ENCODE measurements at places on chromosomes 7 and 10.

DNA sequence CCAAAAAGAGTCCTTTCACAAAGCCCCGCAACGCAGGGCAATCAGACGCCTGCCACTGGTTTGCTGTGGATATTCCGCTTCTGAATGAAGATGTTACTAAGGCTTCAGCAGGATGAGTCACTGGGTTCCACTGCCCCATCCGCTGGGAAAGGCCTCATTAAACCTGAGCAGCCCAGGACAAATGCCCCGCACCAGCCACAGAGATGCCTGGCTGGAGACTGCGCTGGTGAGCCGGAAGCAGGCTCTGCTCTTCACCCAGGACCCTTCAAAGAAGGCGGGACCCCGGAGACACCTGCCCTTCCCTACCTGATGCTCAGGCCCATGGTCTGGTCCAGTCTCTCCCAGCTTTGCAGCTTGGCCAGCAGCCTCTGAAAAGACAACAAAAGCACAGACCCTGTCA is 19.8 kb downstream of the MAD1L1 start:
- DNase-seq = no peak

- peak; percentile 21 for DNase-seq
These were observed 22.5 kb upstream of the TRIL start for GRCh38 chr7:28980451-28981160.

GRCh38 chr10:48701139-48701901 is 16.6 kb downstream of the WDFY4 start:
- no peak for DNase-seq

DNA sequence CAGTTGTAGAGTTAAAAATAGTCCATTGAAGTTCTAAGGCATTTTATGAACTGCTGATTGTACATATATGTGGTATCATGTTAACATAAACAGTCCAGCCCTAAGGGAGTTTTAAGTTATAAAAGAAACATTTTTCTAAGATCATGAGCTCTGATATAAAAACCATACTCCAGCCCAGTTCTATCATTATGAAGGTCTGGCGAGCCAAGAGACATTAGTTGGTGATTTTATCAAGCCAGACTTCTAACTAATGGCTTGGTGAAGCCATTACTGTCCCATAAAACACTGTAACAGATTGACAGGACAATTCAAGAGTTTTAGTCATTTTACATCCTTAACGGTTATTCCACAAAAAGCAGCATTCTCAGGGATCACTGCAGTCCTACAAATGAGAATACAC is 221.6 kb downstream of the RNLS start:
- no peak for DNase-seq

- DNase-seq = no peak
These were observed 121.5 kb upstream of the RNF32 start for GRCh38 chr7:156519070-156519469.

GRCh38 chr7:155456738-155457543 is 988 bp upstream of the EN2 start:
- DNase-seq = peak; percentile 63

GRCh38 chr7:40546616-40547501 is 412.1 kb downstream of the SUGCT start:
- no peak for DNase-seq

GRCh38 chr10:21497177-21497807 is 28.2 kb downstream of the SKIDA1 start:
- peak; percentile 82 for DNase-seq

DNA sequence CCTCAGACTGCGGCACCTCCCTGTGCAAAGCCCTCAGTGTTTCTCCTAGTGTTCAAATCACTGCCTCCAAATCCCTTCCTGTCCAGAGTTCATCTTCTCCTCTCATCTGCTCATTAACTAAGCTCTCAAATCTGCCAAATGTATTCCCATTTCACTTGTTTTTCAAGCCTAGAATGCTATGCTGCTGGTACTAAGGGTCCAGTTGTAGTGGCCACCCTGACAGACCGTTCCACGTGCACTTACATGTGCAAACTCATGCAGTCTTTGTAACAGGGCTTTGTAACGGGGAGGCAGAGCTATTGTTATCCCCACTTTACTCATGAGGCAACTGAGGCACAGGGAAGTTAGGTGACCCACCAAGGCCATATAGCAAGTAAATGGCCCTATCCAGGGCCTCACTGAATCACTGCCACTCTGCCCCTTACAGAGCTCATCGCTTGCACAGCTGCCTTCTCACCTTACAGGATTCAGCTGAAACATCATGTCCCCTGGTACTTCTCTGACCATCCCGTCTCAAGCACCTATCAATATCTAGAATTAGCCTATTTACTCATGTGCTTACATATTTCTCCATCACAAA is 153.0 kb upstream of the PDE1C start:
- no peak for DNase-seq

DNA sequence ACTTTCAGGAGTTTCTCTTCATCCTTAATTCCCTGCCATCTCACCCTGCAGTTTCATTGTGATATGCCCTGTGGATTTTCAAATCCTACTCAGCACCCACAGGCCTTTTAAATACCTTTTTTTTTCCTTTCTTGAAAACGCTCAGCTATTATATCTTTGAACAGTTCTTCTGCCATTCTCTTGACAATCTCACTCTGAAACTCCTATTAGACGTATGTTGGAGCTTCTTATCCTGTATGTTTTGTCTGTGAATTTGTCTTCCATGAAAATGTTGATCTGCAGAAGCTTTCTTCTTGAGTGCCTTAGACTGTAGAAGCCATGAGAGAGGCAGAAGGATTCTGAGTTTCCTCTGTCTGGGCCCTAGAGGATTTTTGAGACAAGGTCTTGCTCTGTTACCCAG is 18.9 kb upstream of the YAE1 start:
- no peak for DNase-seq

- no peak for DNase-seq
These were observed 24.7 kb upstream of the MTPAP start for GRCh38 chr10:30373596-30374327.

DNA sequence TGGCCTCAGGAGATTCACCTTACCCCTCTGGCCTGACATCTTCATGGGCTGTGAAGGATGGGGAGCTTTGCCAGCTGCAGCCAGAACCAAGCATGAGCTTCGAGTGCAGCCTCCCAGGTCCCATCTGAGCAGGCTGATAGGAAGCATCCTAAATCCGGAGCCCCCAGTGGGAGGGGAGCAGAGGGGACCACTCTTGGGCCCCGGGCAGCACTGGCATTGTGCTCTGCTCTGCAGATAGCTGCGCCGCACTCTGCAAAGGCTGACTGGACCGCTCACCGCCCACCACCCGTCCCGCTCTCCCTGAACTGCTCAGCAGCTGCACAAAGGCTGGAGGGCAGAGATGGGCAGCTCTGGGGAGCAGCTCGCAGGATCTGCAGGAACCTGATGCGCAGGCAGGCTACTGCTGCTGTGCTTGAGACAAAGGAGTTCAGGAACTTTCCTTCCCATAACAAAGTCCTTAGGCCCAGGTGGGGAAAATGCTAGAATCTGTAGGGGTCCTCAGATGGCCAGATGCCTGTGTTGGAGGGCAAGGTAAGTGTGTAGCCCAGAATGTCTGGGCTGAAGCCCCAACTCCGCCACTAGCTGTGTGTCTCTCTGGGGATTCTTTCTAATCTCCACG is 51.8 kb downstream of the ARHGAP22 start:
- no peak for DNase-seq

DNA sequence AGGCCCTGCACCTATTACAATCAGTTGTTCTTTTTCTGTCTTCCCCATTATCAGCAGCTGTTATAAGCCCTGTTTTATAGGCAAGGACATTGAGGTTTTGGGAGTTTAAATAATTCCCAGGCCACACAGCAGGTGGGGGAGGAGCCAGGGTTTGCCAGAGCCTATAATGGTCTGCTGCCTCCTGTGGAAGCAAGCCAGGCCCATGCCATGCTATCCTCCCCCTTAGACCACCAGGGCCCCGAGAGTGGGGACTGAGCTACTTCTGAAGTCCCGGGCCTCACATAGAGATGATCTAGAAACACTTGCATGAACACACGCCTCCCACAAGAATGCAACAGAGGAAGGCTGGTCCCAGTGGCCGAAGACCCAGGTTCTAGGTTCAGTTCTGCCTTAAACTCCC is 141.7 kb downstream of the SH3PXD2A start:
- DNase-seq = no peak

GRCh38 chr10:106355450-106355849 is 809.1 kb downstream of the SORCS1 start:
- peak; percentile 21 for DNase-seq

GRCh38 chr7:152851326-152851725 is 91.8 kb downstream of the ACTR3B start:
- DNase-seq = no peak

DNA sequence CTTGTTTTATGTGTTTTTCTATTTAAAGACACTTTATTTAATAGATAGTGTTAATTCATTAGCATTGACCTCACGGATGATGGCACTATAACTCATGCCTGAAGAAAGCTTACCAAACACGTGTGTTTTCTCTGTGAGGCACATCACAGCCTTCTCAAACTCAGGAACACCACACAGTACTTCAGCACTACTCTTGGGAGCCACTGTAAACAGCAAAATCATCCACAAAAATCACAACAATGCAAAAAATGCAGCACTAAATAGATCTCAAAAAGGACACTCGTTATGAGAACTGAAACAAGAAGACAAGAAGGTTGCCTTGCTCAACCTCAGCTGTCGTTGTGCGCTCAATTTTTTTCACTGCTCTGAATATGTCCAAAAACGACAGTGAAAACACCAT is 12.0 kb upstream of the PARP12 start:
- DNase-seq = no peak

DNA sequence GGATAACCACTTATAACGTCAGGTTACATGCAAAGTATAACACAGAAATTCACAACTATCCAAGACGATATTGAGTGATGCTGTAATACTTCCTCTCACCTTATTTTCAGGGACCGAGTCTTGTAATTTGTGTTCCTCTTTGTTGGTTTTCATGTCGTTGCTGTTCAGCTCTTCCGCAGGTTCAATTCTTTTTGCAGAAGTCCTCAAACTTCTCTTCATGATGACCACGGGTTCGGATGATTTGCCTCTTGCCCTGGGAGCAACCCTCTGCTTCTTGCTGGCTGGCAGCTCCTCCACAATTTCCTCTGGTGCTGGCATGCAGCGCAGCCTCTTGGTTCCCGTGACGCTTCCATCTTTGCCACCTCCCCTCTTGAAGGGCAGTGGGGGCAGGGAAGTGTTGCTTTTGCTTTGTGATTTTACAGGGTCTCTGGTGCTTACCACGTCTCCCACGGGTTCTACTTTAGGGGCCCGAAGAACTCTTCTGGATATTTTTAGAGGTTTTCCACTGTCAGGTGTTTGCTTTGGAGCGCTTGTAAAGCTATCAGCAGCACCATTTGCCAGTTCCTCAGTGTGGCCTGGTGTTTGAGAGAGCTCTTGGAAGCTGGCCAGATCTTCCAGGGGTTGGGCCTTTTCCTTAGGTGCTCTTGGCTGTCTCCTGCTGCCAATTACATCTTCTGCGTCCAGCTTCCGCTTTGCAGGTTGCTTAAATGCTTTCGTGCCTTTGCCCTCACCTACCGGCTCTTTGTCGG is 23.6 kb downstream of the MKI67 start:
- no peak for DNase-seq

DNA sequence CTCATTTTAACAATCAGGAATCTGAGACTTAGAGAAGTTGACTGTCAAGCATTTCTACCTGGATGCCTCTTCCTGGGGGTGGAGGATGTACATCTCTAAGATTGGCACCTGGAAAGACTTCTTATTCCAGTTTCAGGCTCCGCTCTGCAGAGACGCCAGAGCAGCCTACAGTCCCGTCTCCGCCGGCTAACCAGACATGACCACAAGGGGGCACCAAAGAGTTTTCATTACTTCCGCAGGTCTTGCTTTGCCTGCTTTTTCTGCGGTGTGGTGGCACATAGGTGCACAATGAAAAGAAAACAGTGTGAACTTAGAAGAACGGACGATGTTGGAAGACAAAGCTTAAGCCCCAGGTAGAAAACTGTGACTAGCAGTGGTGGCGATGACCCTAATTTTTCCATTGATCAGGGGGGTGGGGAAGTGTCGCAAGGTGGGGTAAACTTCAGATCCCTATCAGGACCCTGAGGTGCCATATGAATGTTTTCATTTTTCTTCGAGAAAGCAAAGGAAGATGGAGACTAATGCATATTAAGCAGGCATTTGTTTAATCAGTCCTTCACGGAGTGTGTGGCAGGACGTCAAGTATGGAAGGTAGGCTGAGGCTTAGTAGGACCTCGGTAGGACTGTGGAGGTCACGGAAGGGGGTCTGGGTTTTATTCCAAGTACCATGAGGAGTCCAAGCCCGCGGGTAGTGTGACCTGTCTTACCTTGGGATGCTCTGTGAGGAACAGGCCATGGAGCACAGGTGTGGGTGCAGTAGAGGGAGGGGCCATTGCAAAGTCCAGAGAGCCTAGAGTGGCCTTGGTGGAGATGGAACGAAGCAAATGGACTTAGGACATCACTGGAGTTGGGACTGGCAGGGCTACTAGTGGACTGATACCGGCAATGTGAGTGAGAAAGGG is 60.1 kb upstream of the SORCS3 start:
- peak; percentile 78 for DNase-seq

DNA sequence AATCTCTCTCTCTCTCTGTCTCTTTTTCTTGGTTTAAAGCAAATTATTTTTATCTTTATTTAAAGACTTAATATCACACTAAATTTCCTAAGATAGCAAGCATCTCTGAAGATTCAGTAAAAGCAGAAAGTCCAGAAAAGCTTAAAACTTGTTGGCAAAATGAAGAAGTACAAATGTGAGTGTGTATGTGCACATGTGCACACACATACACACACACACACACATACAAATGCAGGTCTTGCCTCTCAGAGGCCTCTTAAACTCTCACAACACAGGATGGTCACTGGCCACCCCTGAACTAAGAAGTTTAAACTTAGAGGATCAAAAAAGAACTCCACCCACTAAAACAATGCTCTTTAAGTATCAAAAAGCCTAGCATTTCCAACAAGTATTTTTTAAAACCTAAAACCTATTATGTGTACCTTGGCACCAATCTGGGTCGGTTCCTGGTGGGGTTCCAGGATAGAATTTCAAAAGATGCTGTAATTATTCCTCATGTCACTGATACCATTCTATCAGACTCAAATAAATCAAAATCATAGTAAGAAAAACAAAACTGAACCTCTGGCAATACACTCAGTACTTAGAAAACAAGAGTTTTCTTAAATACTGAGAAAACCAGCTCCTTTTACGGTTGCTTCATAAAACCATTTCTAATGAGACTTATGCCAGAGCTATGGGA is 55.0 kb downstream of the SORBS1 start:
- DNase-seq = no peak

- no peak for DNase-seq
These were observed 229.2 kb downstream of the GPAM start for GRCh38 chr10:111954386-111954785.

DNA sequence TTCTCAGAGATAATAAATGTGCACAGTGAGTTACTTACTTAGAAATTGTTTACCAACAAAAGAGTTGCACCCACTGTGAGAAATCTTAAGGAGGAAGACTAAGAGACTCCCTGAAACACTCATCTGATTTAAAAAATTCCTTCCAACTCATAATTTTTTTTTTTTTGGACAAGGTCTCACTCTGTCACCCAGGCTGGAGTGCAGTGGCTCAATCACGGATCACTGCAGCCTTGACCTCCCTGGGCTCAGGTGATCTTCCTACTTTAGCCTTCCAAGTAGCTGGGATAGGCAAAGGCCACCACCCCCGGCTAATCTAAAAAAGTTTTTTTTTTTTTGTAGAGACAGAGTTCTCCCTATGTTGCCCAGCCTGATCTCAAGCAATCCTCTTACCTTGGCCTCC is 36.0 kb downstream of the MALSU1 start:
- no peak for DNase-seq

Measured in fibroblast of pulmonary artery (primary cell).